RWPE1 (cell line): ENCODE measurements at places on chromosomes 7 and 10.

DNA sequence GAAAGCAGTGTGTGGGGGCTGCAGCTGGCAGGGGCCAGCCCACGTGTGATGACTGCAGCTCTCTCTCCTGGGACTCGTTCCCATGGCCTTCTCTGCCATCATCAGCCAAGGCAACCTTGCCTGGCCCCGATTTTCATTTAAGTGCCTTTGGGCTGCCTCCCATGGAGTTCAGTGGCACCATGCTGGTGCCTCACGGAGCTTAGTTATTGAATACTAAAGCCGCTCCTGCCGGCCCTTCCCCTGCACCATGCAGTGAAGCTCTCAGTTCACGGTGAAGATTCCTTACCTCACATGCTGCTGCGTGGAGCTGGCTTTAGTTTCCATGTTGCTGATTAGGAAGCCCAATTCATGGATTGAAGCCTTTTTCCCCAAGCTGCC lies 141.5 kb upstream of the EEPD1 start:
- no peak for DNase-seq

- DNase-seq, result no peak
Measured at GRCh38 chr10:31756101-31756728, 172.4 kb downstream of the ARHGAP12 start.

GRCh38 chr10:77404810-77405209 lies 232.8 kb downstream of the KCNMA1 start:
- no peak for DNase-seq

DNA sequence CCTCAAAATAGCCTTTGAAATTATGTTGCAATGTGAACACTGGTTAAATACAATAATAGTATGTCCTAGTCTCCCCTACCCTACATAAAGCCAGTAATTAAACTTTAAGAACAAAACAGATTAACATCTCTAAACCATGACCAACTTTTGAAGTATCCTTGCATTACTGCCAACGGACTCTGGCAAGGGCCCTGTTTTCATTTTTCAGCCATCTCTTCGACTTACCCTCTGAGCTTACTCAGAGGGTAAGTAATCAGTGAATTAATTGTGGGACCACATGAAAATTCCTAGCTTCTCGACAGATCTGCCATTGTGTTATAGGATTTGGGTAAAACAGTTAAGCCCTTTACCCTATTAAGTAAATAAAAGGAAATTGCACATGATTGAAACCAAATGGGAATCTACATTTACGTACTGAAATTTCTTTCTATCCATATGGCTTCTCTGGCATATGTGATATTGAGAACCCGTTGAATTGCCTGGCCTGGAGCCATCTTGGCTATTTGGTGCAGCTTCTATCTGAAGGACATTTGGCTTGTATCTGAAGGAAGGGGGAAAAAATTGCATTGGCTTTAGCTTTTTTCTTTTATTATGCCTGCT lies 39.6 kb downstream of the DYNC1I1 start:
- DNase-seq, result no peak

DNA sequence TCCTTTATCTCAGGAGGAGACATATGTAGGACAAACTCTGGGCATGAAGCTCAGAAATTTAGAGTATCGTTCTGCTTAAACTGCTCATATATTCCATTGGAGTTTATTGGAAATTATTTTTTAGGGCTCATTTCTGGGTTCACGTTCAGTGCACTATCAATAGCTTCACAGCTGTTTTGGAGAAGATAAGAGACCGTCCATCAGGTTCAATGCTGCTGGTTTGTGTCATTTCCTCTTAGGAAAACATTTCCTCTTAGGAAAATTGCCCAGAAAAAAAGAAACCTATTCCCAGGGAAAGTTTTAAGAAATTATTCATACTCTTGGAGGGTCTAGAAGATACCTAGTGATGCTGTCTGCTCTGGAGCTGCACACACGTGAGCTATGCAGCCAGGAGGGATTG lies 691.7 kb downstream of the GRID1 start:
- no peak for DNase-seq

DNA sequence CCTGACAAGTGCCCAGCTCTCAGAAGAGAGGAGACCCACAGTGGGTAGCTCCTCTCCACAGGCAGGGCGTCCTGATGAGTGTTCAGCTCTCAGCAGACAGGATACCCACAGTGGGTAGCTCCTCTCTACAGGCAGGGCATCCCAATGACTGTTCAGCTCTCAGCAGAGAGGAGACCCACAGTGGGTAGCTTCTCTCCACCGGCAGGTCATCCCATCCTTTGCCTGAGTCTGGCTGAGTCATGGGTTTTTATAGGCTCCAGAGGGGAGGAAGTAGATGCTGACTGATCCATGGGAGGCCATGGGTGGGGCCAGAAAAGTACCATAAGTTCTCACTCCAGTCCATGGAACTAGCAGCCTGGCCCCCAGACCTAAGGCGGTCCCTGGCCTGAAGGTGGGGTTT lies 18.5 kb downstream of the CFAP70 start:
- no peak for DNase-seq

DNA sequence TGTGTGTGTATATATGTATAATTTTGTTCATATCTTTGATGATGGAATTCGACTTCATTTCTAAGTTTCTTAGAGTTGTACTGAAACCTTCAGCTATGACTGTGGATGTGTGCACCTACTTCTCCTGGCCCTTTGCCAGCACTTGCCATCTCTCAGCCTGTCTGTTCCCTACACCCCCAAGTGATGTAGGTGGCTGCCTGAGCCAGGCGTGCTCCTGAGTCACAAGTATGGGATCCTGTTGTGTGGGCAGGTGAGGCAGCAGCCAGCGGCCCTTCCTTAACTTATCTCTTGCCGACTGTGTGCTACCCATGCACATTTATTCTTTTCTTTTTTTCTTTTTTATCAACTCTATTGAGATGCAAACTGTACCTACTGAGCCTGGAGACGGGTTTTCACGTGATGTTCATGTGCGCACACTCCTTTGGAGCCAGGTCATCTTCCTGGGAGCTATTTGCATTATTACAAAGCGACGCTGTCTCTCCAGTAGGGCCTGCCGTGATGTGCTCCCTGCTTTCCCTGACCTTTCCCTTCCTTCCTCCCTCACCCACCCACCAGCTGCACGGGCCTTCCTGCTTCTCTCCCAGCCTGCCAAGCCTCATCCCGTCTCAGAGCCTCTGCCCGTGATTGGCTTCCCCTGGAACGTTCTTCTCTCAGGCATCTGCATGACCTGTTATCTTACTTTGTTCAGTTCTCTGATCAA lies 31.3 kb upstream of the GALNT11 start:
- peak; percentile 4 for DNase-seq

- no peak for DNase-seq
Measured at GRCh38 chr10:98925651-98926050, 310.0 kb downstream of the HPSE2 start.

- DNase-seq, result no peak
Measured at GRCh38 chr7:84998665-84999064, 188.2 kb downstream of the SEMA3D start.

- DNase-seq, result no peak
Measured at GRCh38 chr7:107754642-107755041, 10.7 kb downstream of the CBLL1 start.

DNA sequence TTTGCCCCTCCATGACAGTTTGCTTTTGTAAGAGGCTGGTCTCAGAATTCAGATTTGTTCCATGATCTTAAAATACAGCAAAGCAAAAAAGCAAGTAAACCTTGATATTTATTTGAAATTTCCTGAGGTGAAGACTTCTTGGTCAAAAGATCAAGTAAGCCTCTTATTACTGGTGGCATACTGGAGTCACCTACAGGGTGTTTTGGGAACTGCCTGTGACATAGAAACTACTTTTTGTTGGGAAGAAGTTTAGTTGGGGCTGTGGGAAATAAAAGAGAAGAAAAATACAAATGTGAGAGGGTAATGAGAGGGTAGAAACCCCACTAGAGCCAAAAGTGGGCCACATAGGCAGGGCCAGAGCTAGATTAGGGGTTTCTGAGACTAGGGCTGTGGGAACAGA lies 217.9 kb downstream of the OTUD1 start:
- peak; percentile 5 for DNase-seq

- no peak for DNase-seq
Measured at GRCh38 chr7:22783421-22783820, 39.2 kb downstream of the TOMM7 start.

- DNase-seq, result no peak
Measured at GRCh38 chr7:117009705-117010361, 56.5 kb downstream of the ST7 start.

GRCh38 chr7:143351060-143351459 lies 11.5 kb downstream of the FAM131B start:
- DNase-seq, result no peak

- DNase-seq, result peak; percentile 45
Measured at GRCh38 chr10:127145173-127145572, 51.2 kb downstream of the INSYN2A start.

GRCh38 chr7:118324790-118325449 lies 100.4 kb downstream of the ANKRD7 start:
- no peak for DNase-seq

- DNase-seq, result no peak
Measured at GRCh38 chr7:46852795-46853194, 729.1 kb downstream of the TNS3 start.

DNA sequence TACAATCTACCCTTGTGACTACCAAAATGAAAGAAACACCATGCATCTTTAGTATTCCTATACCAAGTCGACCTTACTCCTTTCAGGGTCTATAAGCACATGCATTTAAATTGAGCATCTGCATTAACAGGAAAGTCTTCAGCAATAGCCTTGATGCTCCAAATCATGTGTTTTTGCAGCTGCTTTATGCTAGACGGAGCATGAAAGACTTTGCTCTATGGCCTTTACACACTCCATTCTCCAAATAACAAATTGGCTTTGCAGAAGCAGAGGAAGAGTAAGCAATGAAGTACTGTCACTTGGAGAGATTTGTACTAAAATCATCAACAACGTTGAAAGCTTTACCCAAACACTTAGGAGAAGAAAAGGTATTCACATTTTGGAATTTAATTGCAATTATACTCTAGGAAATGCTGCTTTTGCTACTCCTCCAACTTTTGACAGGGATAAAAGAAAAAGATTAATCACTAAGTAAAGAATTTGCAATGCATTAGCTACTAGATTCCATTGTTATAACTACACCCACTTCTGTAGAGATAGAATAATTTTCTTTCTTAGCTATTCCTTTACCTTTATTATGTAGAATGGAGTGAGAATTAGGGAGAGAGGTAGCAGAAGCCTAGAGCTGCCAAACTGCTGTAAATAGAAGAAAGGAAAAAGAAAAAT lies 131.8 kb downstream of the SEMA3E start:
- no peak for DNase-seq

- no peak for DNase-seq
Measured at GRCh38 chr10:100654782-100655325, 90.5 kb upstream of the PAX2 start.

- DNase-seq, result no peak
Measured at GRCh38 chr7:116120839-116121238, 89.5 kb upstream of the TES start.

GRCh38 chr10:14380746-14381145 lies 50.0 kb upstream of the FRMD4A start:
- DNase-seq, result no peak

DNA sequence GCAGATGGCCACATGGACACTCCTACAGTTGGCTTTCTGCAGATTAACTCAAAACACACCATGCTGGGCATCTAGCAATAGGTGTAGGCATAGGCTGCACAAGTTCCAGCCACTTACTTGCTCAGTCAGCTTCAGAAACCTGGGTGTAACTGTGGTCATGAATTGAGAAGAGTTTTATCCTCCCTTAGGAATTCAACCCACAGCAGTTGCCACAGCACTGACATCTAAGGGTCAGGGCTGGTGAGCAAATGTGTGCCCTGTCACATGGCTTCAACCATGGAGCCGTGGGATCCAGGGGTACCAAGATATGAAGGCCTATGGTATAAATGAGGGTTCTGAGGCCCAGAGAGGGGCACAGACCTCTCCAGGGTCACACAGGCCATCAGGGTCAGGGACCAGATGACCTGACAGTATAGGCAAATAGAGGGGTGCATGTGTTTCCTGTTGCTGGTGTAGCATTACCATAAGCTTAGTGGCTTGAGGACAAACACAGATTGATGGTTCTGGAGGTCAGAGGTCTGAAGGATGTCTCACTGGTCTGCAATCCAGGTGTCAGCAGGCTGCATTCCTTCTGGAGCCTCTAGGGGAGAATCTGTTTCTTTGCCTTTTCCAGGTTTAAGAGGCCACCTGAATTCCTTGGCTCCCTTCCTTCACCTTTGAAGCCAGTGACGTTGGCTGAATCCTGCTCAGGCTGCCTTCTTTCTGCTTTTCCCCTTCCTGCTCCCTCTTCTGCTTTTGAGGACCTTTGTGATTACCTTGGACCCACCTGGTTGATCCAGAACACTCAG lies 24.1 kb downstream of the MINDY4 start:
- no peak for DNase-seq

GRCh38 chr10:124596962-124597845 lies 135.6 kb downstream of the LHPP start:
- DNase-seq, result no peak

- DNase-seq, result no peak
Measured at GRCh38 chr7:67692425-67692824, 695.8 kb downstream of the TYW1 start.

GRCh38 chr10:52701647-52702046 lies 70.9 kb downstream of the MBL2 start:
- no peak for DNase-seq

DNA sequence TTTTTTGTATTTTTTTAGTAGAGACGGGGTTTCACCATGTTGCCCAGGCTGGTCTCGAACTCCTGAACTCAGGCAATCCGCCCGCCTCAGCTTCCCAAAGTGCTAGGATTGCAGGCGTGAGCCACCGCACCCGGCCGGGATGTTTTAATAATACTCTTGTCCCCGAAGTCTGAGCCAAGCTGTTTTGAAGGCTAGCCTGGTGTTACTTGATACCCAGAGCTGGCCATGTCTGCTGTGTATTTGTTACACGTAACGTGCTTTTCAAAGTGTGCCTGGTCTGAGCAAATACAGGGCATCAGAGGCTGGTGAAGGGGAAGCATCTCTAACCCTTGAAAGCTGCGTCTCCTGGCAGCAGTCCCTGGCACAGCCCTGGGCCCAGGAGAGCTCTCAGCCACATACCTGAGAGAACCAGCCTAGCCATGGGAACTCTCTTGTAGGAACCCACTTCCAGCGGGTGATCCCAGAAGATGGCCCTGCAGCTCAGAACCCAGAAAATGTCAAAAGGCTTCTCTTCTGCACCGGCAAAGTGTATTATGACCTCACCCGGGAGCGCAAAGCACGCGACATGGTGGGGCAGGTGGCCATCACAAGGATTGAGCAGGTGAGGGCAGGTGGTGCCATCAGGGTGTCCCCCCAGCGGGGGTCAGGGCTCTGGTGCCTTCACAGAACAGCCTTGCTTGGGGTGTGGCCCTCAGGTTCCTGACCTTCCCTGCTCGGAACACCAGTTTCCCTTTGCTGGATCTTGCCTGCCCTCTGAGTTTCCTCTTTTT lies 41.7 kb upstream of the ZMIZ2 start:
- no peak for DNase-seq

DNA sequence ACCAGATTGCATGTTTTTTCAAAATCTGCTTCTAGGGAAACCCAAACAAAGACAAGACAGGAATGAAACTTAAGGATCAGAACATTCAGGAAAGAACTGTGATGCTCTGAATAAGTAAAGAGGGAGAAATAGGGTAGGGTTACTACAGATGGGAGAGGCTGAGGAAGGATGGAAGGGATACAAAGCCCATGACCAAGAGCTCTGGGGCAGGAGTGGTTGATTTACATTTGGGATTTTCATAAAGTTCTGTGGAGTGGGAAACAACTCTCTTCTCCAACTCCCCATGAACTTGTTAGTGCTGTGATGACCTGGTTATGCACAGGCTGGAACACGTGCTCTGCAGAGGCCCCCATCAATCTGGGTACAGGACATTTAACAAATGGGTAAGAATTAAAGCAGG lies 216.0 kb upstream of the KLF14 start:
- DNase-seq, result no peak
